ENCODE measurements at places on chromosomes 16 and 17.

DNA sequence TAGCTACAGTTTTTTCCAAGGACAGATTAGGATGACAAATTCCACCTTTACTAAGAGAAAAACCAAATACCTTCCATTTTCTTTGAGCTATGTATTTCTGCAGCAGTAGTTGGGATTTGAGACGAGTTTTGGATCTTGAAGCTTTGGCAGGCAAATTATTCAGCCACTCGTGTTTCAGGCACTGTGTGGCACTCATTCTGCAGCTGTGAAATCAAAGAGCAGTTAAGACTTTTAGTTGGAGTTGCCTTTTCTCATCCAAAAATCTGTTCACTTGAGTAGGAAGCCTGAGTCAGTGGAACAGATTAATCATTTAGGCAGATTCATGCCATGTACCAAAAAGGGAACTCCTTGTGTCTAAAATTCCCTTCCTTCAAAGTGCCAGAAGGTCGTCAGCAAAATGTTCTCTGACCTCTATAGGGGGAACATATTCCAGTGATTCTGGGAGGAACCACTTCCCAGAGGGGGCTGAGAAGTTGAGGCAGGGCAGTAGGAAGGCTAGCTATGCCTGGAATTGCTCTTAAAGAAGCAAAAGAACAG is 20.1 kb downstream of the ORC6 start:
- DNase-seq, result peak; percentile 61

GRCh38 chr16:46918905-46919792 is 35.0 kb downstream of the GPT2 start:
- no peak for DNase-seq

DNA sequence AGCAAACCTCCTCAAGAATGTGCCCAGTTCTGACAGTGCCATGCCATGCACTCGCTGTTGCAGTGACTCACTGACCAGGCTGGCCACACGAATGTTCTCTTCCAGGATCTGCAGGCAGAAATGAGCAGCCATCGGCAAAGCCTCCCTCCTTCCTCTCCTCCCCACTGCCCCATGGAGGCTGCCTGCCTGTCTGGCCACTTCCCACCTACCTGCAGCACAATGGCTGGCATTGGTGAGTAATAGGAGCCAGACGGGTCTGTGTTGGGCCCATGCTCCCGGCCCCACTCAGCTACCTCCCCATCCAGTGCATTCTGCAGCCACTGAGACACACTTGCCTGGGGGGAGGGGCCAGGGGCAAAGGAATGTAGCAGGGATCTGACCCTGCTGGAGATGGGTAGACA is 2.8 kb upstream of the MATCAP1 start:
- DNase-seq, result no peak

- DNase-seq, result peak; percentile 55
These were observed 58.1 kb downstream of the ZFHX3 start for GRCh38 chr16:72989579-72990551.

DNA sequence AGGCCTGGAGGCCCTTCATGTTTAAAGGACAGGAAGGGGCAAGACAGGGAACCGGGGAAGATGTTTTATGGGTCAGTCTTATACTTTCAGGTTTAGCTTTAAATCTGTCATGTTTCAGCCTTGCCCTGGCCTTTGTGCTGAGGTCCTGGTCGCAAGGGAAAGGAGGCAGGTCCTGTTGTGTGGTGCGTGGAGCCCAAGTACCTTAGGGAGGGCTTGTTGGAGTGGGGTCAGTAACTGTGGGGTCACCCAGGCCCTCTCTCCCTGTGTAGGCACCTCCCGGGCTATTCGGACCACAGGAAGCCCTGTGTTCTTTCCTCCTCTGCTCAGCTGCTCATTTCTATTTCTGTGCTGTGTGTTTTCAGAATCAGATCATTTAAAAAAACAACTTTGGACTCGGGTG is 42.7 kb downstream of the MPRIP start:
- DNase-seq, result no peak

DNA sequence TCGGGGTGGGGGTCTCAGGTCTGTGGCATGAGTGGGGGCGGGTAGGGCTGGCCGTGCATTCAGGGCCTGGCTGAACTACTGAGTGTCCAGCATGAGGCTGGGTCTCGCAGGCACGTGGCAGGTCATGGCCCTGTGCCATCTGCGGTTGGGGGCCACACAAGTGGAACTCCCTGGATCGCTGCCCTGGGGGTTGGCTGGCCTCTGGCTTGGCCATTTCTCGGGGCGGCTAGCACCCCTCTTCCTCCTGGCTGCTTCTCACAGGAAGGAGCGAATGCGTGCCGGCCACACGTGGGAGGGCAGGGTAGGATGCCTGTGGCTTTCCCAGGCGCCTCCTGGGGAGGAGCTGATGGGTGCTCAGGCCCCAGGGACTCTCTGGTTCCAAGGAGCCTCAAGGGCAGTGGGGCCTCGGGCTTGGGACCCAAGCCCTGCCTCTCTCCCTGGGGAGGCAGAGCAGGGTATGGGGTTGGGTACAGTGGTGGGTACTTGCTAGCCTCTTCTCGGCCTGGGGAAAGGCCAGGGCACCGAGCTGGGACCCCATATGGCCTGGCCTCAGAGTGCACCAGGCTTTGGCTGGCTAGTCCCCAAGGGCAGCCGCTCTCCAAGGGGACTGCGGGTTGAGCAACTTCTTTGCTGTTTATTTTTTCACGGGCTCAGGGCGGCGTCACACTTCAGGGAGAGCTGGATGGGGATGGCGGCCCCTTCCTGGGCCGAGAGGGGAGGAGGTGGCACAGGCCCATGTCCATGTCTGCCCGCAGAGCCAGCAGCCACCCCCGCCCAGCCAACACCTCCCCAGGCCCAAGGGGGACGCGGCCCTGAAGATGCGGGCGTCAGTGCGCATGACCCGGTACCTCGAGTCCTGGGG is 37.5 kb downstream of the ADCY7 start:
- DNase-seq, result peak; percentile 7

DNA sequence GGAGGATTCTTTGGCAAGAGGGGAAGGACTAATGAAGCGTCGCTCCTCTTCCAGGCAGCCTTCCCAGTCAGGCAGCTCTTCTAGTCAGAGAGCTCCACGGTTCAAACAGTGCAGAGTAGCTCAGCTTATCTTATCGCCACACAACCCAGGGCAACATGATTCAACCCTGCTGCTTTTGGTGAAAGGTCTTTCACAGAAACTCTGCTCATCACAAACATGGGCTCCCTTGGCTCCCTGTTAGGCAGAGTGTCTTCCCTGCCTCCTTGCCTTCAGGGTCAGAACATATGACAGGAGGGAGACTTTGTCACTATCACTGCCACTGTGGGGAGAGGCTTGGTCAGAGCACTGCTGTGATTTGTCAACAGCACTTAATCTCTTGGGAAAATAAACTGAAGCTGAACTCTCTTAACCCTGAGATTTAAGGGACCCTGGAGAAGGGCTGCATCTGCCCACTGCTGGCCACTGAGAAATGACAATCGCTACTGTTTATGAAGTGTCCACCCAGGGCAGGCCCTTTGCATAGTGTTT is 6.9 kb upstream of the SLC13A2 start:
- DNase-seq, result no peak

GRCh38 chr17:3935140-3935542 is 18.9 kb upstream of the P2RX1 start:
- peak; percentile 47 for DNase-seq

DNA sequence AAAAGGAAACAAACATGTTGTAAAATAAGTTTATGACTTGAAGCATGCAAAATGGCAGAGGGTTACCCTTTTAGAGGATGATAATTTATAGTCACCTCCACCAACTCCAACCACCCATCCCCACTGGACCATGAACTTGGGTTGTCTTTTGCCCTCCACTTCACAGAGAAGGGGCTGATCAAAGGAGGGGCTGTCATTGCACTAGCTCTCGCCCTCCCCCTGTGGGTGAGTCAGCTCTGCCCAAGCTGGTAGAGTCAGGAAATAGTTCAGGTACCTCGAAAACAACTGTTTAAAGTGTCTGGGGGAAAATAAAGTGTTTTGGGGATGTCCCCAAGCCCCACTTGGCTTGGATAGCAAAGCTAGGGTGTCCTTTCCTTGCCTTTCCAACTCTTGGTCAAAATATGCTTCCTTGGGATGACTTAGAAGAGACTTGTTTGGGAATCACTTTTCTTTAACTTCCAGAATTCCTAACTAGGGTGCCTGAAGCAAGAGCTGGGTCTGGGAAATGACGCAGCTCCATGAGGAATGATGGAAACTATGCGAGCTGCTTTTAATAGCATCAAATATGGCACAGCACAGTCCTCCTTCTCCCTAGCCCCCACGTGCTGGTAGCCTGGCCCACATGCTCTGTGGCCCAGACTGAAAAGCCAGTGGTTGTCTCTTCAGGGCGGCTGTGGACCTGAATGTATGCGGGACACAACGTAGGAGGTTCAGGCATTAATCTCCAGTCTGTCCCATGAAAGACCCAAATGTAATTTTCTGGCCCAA is 40.7 kb downstream of the TBX4 start:
- no peak for DNase-seq

DNA sequence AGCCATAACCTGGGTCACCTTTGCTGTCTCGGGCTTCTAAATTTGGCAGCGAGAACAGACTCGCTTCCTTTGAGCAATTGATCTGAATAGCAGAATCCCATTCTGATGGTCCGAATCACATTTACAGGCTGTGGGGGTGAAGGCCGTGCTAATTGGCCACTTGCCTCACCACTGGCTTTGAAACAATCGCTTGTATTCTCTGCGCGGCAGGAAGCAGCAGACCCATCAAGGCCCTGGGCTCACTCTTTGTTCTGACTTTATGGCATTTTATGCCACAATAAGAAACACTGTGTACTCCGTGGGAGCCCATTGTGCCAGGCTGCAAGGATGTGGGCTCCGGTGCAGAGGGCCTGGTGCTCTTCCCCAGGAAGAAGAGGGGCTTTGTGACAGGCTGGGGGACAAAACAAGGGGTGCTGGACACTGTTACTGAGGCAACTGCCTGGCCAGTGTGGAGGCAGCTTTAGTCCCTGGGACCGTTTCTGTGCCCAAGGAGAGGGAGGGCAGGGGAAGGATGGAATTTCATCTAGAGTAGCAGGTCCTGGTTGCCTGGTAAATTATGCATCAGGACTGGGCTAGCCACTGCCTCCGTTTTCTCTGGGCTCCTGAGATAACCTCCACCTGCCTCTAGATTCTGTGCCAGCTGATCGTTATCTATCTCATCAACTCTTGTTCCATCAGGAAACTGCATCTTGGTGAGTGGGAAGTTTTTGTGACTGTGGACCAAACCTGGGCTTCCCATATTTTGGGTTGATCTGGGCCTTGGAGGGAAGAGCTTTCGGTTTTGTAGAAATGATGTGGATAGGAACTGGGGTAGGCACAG is 78.5 kb downstream of the MRC2 start:
- peak; percentile 84 for DNase-seq

GRCh38 chr17:45751466-45751865 is 32.7 kb upstream of the CRHR1 start:
- no peak for DNase-seq

- no peak for DNase-seq
These were observed 23.1 kb downstream of the NTAN1 start for GRCh38 chr16:15032547-15033308.

DNA sequence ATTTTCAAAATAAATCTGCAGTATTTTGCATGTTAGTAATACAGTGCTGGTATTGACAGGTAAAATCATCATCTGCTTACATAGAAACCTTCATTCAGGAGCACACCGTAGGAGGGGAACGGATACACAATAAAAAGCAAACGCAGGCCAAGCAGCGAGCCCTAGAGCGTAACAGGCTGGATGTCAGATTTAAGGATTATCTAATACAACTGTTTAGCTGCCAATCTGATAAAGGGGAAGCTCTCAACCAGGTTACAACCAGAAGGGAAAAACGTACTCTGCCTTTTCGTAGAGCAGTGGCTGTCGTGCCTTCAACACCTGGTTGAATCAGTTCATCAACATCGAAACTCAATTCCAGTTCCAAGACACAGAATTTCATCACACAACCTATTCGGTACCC is 16.4 kb upstream of the CUEDC1 start:
- no peak for DNase-seq
